ENCODE measurements at places on chromosomes 1 and 21. TPM values are rescaled to one million over a fixed set of nuclear protein-coding genes. Genes with fewer than 3 reads are reported as not detected.

TBX19 gene
- total RNA-seq: 1.3 TPM

GRCh38 chr1:39196244-39197215 lies 8.0 kb upstream of the MACF1 start:
- DNase-seq: no peak

GRCh38 chr1:23436520-23437354 lies 12.2 kb upstream of the TCEA3 start:
- DNase-seq: peak; percentile 24

MROH9 gene
- not detected for total RNA-seq

CACNA1S gene
- not detected for total RNA-seq

DNA sequence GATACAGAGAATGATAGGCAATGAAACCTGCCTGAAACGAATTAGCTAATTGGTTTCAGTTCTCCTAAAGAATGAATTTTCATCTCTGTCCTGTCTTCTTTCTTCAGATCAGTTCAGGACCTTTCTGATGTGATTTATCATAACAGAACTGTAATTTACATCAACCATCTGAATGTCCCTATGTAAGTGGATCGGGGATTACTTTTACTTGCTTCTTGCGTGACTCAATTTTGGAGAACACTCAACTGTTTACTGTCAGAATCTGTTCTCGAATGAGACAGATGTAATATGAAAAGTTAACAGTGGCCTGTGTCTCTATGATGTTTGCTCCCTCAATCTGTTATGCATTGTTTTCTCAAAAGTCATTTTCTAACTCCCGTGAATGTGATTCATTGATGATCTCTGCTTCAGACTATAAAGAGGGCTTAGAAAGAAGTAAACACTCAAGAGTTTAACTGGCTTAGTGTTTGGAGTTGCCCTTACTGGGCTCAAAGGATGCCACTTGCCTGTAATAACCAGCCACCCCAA lies 111.0 kb downstream of the GABPA start:
- no peak for DNase-seq

GPR161 gene
- 4.0 TPM for total RNA-seq

- DNase-seq: peak; percentile 4
Observed at GRCh38 chr1:245378311-245378722, 223.5 kb downstream of the KIF26B start.

GTF2B gene
- total RNA-seq: 23.4 TPM

DNA sequence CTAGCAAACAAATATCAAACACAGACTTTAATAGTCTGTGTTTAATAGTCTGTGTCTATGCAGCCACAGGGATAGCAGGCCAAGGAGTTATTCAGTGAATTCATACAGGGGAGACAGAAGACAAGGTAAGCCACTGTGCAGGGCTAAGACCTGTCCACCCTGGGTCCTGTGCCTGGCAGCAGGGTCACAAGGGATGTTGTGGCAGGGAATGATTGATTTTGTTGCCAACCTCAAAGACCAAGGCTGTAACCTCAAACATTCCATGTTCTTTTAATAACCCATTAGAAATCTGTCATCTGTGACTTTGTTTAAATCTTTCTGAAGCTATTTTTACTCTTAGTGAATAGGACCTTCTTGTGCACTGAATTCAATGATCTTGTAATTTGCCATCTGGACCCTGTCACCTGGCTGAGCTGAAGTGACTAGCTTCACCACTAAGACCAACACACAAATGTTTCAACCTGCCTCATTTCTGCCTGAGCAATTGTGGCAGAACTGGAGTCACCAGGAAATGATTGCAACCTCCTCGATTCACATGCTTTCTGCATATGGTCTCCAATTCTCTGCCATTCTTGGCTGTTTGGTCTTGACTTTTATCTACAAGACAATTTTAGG lies 154.2 kb downstream of the ASTN1 start:
- DNase-seq: no peak

DNA sequence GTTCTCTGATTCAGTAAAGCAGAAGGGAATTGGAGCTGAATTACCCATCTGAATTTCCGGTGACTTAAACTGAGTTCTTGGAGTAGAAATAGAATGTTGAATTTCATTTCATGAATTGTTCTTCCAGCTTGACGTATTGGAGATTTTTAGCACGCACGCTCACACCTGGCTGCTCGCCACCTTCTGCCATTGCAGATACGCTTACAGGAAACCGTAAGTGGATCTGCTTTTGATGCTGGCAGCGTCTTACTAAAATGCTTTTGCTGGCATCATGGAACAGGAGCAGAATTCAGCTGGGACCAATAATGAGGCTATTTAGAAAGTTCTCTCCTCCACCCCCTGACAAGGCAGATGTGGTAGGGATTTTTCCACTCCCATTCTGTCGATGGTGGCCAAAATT lies 17.7 kb upstream of the ELAVL4 start:
- no peak for DNase-seq

LORICRIN gene
- total RNA-seq: not detected

BCL2L15 gene
- total RNA-seq: under 0.01 TPM

SIM2 gene
- not detected for total RNA-seq

CASQ1 gene
- total RNA-seq: not detected

DNA sequence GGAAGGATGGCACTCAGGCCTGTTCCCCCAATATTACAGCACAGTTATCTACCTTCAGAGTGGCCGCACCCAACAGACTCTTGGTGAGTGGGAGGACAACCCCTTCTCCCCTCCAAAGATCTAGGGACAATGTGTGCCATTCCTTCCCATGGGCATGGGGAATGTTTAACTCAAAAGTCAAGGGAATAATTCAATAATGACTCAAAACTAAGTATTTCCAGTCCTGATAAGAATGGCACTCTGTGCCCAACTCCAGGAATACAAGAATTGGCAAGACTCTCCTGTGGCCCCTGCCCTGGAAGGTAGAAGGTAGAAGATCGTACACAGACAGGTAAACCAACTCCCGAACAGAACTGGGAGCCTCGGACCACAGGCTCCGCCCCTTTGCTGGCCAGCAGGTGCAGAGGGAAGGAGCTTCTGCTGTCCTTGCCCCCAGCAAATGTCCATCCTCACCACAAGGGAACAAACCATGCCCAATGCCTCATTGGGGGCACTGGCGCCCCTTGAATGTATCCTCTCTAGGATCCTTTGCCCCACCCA lies 514.0 kb downstream of the NPHP4 start:
- no peak for DNase-seq

GRCh38 chr21:34097442-34097841 lies 24.1 kb downstream of the MRPS6 start:
- no peak for DNase-seq

- no peak for DNase-seq
Observed at GRCh38 chr1:96978444-96978843, 256.9 kb downstream of the PTBP2 start.

DNA sequence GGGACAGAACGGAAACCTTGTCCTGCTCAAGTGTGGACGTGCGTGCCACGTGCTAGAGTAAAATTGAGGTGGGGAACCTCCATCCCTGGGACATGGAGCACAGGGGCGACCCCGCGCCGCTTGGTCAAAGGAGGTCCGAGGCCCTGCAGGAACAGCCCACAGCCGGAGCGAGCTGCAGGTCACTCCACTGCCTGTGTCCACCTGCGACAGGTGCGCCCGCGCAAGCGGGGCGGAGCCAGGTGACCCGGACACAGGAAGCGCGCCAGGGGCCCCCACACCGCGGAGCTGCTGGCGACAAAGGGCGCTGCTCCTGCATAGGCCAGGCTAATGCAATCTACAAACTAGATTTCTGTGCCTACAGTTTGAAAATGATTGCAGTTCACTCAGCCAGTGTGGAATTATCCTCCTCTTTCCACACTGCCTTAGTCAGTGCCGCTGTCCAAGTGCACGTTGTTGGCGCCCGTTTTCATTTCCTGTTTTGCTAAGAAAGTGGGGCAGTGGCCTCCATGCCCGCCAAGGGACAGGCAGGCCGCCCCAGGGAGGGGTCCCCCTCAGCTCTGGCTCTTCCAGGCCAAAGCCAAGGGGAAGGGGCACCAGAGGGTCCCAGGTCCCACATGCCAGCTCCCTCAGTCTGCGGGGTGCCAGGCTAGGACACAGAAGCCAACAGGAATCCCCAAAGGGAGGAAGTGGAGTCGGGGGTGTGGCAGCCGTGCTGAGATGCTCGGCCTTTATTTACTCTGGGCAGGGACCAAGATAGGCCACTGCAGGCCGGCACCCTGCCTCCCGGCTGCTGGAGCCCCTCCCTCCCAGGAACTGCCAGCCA lies 4.3 kb upstream of the NADK start:
- peak; percentile 36 for DNase-seq

CNR2 gene
- total RNA-seq: 1.3 TPM

SERPINC1 gene
- under 0.01 TPM for total RNA-seq

DNA sequence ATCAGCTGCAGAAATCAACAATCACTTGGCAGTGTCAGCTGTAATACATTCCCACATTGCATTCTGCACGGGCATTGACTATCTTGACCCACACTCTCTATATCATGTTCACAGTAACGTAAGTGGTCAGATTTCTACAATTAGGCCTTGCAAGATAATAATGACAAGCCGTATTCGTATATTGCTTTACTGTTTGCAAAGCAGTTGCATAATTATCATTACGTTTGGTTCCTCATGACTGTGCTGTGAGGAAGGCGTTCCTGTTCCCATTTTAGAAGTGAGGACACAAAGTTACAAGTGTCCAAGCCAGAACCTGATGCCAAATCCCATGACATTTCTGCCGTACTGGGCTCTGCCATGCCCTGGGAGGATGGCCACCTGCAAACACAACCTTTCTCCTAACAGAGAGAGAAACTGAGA lies 53.5 kb upstream of the TARBP1 start:
- DNase-seq: no peak

DNA sequence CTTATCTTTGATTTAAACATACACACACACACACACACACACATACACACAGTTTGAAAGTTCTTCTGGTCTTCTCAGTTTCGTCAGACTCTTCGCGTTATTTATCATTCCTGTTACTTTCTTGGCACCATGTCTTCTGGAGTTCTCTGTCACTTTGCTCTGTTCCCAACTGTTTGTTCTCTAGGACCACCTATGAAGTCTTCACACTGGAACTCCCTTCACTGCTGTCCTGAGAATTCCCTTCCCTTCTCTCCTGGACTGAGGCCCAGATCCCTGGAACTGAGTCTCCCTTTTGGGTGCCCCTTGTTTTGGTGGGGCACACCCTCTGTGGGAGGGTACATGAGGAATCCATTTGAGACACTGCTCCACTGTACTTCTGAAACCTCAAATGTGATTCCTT lies 30.5 kb downstream of the ALG14 start:
- DNase-seq: no peak

ESRRG gene
- not detected for total RNA-seq

GPA33 gene
- 3.5 TPM for total RNA-seq

WDR26 gene
- total RNA-seq: 27.7 TPM

FAM163A gene
- under 0.01 TPM for total RNA-seq

DNA sequence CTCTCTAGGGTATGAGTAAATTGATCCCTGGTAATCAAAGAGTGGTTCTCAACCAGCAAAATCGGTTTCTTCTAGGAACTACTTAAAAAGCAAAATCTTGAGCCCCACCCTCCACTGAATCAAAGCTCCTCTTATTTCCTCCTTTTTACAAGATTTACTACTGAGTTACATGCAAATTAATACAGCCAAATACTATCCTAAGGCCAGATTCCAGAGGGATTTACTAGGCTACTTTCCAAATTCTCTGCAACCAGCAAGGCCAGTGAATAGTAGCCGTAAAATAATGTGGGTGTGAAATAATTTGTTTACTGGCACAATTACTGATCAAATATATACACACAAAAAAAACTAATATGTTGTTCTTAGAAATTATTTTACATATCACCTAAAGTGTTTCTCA lies 1583.8 kb downstream of the NCAM2 start:
- DNase-seq: no peak

RNU1-3 gene
- under 0.01 TPM for total RNA-seq

SARS1 gene
- 49.0 TPM for total RNA-seq

HCRTR1 gene
- 0.27 TPM for total RNA-seq

GRCh38 chr21:39422527-39423241 lies 22.9 kb downstream of the LCA5L start:
- no peak for DNase-seq

- DNase-seq: no peak
Observed at GRCh38 chr1:9294910-9295636, 2.4 kb downstream of the SPSB1 start.

DNA sequence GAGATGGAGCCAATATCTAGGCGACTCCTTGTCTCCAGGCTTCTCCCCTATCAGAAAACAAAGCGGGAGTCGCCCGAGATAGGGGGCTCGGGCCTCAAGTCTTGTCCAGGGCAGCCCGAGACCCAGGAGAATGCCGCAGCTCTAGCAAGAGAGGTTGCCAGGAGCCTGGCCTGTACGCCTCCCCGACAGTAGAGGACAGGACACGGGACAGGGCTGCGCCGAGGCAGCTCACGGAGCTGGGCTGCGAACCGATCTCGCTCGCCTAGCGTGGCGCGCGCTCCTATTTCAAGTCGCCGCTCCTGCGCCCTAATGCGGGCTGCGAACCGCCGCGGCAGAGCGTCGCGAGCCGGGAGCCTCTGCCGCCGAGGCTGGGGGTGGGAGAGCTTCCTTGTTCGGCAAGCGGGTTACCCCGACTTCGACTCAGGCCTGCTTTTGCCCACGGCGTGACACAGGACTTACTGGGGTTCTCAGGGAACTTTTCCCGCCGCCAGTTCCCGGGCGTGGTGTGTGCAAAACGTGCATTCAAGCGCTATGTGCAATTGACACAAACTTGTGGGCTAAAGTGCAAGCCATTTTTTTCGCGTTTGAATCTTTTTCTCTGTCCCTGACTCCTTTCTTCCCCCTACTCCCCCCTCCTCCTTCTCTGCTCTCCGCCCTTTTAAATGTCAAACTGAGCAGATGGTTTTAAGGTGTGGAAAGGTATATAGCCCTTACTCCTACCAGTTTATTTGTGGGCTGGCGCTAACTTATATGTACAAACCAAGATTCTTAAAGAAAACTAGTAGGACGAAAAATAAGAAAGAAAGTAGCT lies 2.4 kb upstream of the PROX1 start:
- DNase-seq: no peak

DNA sequence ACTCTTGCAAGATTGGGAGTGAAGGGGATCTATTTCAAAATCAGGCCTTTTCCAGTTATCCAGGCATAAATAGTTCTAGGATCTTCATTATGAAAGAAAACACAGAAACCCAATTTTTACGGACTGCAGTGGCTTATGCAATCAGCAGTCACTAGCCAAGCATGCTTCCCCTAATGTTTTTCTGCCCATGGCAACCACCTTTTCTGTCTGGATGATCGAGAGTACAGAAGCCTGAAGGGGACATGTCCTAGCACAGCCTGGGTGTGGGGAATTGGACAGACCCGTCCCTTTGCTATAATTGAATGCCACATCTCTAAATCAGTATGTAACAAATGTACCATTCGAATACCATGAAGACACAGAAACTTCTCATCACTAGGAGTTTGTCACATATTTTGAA lies 29.8 kb upstream of the NCAM2 start:
- DNase-seq: no peak

GRCh38 chr1:209095627-209096595 lies 487.6 kb upstream of the CAMK1G start:
- DNase-seq: no peak

Measured in hematopoietic multipotent progenitor cell (in vitro differentiated cells).